Spinal cord (tissue), 10 donors: ENCODE measurements at places on chromosomes 12 and 14.

- no peaks in the 10 kb centered on the region for H3K4me1 ChIP-seq
- no peak for DNase-seq
- no peaks in the 10 kb centered on the region for H3K27me3 ChIP-seq
- H3K27ac ChIP-seq, result no peak overlapping the region
- peaks cover 65% of the 10 kb centered on the region for H3K36me3 ChIP-seq
- no peak overlapping the region for H3K4me3 ChIP-seq
Measured at GRCh38 chr12:53516758-53517455, 9.6 kb upstream of the NPFF start.

GRCh38 chr14:38342803-38343202 is 86.9 kb upstream of the CLEC14A start:
- H3K36me3 ChIP-seq, result no peaks in the 10 kb centered on the region
- no peaks in the 10 kb centered on the region for H3K4me1 ChIP-seq
- H3K4me3 ChIP-seq, result no peak overlapping the region
- H3K27me3 ChIP-seq, result no peaks in the 10 kb centered on the region
- DNase-seq, result no peak

- no peak overlapping the region for H3K27ac ChIP-seq
- no peak for DNase-seq
- H3K27me3 ChIP-seq, result no peaks in the 10 kb centered on the region
Measured at GRCh38 chr14:85093631-85094330, 436.2 kb upstream of the FLRT2 start.

GRCh38 chr14:61387076-61387475 is 65.7 kb downstream of the PRKCH start:
- no peak for DNase-seq
- H3K4me3 ChIP-seq, result no peak overlapping the region
- H3K27ac ChIP-seq, result no peak overlapping the region

DNA sequence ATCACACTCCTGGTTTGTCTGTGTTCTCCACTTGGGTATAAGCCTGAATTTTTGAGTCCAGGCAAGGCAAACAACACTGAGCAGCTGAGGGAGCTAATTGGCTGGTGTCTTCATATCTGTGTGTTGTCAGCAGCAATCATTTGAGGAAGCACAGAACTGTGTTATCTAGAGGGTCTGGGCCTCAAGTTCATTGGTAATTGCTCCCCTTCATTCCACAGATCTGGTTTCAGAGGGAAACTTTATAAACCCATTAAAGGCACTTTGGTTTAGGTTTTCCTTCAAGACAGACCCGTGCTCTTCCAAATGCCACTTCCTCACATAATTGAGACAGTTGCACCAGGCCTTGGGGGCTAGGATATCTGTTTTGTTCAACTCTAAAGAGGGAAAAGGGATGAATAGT is 5.6 kb downstream of the DACT1 start:
- no peak for DNase-seq
- H3K4me3 ChIP-seq, result no peak overlapping the region
- peaks cover 31% of the 10 kb centered on the region for H3K36me3 ChIP-seq
- H3K27ac ChIP-seq, result no peak overlapping the region
- H3K4me1 ChIP-seq, result peaks cover 6% of the 10 kb centered on the region

GRCh38 chr12:131852551-131853299 is 24.5 kb downstream of the MMP17 start:
- H3K27ac ChIP-seq, result no peak overlapping the region
- H3K4me1 ChIP-seq, result peaks cover 10% of the 10 kb centered on the region
- peaks cover 51% of the 10 kb centered on the region for H3K36me3 ChIP-seq
- peaks cover 2% of the 10 kb centered on the region for H3K27me3 ChIP-seq
- no peak for DNase-seq

DNA sequence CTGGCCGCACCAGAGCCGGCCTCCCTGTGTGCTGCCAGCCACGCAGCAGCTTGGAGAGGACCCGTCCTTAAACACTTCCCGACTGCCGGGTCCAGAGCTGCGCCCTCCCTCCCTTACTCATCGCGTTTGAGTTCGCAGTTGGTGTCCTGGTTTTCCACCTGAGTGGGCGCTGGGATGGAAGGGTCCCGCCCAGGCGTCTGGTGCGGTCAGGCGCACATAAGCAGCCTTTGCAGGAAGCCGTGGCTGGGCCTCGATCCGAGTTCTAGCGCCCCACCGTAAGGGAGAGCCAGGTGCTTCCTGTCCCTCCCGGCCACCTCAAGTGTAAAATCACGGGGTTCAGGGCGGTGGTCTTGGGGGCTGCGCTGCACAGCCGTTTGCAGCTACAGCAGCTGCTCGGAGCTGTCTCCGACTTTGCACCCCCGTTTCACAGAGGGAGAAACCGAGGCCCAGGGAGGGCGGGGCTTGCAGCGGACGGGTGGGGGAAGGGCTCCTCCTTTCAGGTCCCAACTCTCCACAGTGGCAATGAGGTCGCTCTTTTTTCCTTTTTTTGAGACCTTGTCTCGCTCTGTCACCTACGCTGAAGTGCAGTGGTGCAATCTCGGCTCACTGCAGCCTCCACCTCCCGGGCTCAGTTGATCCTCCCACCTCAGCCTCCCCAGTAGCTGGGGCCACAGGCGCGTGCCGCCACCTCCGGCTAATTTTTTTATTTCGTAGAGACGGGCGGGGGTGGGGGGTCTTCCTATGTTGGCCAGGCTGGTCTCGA is 51.3 kb downstream of the LRCOL1 start:
- H3K4me1 ChIP-seq, result peaks cover 28% of the 10 kb centered on the region
- no peaks in the 10 kb centered on the region for H3K27me3 ChIP-seq
- no peak for DNase-seq
- peak overlapping the region; percentile 45 for H3K4me3 ChIP-seq
- peaks cover 50% of the 10 kb centered on the region for H3K36me3 ChIP-seq
- H3K27ac ChIP-seq, result no peak overlapping the region

GRCh38 chr12:92065018-92065499 is 80.6 kb downstream of the BTG1 start:
- no peaks in the 10 kb centered on the region for H3K4me1 ChIP-seq
- H3K27ac ChIP-seq, result peak overlapping the region; percentile 62
- H3K36me3 ChIP-seq, result no peaks in the 10 kb centered on the region
- no peak for DNase-seq
- peak overlapping the region; percentile 0 for H3K4me3 ChIP-seq

- H3K4me1 ChIP-seq, result peaks cover 23% of the 10 kb centered on the region
- H3K36me3 ChIP-seq, result no peaks in the 10 kb centered on the region
- no peaks in the 10 kb centered on the region for H3K27me3 ChIP-seq
- no peak overlapping the region for H3K27ac ChIP-seq
- H3K4me3 ChIP-seq, result no peak overlapping the region
Measured at GRCh38 chr14:101631199-101631598, 69.9 kb downstream of the DIO3 start.

- DNase-seq, result no peak
- H3K36me3 ChIP-seq, result peaks cover 90% of the 10 kb centered on the region
- H3K4me1 ChIP-seq, result peaks cover 8% of the 10 kb centered on the region
- H3K27me3 ChIP-seq, result no peaks in the 10 kb centered on the region
Measured at GRCh38 chr12:6843118-6843902, 2.6 kb downstream of the GNB3 start.

- H3K36me3 ChIP-seq, result no peaks in the 10 kb centered on the region
- H3K27ac ChIP-seq, result no peak overlapping the region
- no peak overlapping the region for H3K4me3 ChIP-seq
- DNase-seq, result no peak
- no peaks in the 10 kb centered on the region for H3K4me1 ChIP-seq
Measured at GRCh38 chr14:53529519-53529918, 376.4 kb upstream of the DDHD1 start.

- no peaks in the 10 kb centered on the region for H3K27me3 ChIP-seq
- no peaks in the 10 kb centered on the region for H3K4me1 ChIP-seq
- H3K4me3 ChIP-seq, result no peak overlapping the region
- no peak for DNase-seq
- no peak overlapping the region for H3K27ac ChIP-seq
- no peaks in the 10 kb centered on the region for H3K36me3 ChIP-seq
Measured at GRCh38 chr14:52241087-52241793, 26.3 kb upstream of the PTGDR start.

DNA sequence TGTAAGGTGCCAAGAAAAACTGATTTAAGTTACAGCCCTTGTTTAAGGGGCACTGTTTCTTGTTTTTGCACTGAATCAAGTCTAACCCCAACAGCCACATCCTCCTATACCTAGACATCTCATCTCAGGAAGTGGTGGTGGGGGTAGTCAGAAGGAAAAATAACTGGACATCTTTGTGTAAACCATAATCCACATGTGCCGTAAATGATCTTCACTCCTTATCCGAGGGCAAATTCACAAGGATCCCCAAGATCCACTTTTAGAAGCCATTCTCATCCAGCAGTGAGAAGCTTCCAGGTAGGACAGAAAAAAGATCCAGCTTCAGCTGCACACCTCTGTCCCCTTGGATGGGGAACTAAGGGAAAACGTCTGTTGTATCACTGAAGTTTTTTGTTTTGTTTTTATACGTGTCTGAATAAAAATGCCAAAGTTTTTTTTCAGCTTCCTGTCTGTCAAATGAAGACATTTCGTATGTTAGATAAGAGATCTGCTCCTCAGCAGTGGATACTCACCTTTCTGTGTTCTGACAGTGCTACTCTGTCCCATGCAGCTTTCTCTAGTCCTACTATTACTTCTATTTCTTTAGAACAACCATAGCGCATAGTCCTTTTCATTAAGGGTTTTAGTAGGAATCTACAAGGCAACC is 1.2 kb upstream of the PA2G4 start:
- H3K27me3 ChIP-seq, result no peaks in the 10 kb centered on the region
- no peak for DNase-seq
- peaks cover 11% of the 10 kb centered on the region for H3K4me1 ChIP-seq
- H3K36me3 ChIP-seq, result peaks cover 25% of the 10 kb centered on the region
- peak overlapping the region; percentile 95 for H3K4me3 ChIP-seq

GRCh38 chr12:32148372-32148771 is 41.7 kb downstream of the BICD1 start:
- no peak overlapping the region for H3K4me3 ChIP-seq
- H3K36me3 ChIP-seq, result no peaks in the 10 kb centered on the region
- DNase-seq, result no peak
- H3K27ac ChIP-seq, result no peak overlapping the region
- no peaks in the 10 kb centered on the region for H3K4me1 ChIP-seq

- H3K27ac ChIP-seq, result no peak overlapping the region
- H3K4me1 ChIP-seq, result peaks cover 6% of the 10 kb centered on the region
- DNase-seq, result no peak
- H3K4me3 ChIP-seq, result no peak overlapping the region
- H3K36me3 ChIP-seq, result no peaks in the 10 kb centered on the region
- H3K27me3 ChIP-seq, result no peaks in the 10 kb centered on the region
Measured at GRCh38 chr14:101731187-101732080, 30.1 kb upstream of the PPP2R5C start.

DNA sequence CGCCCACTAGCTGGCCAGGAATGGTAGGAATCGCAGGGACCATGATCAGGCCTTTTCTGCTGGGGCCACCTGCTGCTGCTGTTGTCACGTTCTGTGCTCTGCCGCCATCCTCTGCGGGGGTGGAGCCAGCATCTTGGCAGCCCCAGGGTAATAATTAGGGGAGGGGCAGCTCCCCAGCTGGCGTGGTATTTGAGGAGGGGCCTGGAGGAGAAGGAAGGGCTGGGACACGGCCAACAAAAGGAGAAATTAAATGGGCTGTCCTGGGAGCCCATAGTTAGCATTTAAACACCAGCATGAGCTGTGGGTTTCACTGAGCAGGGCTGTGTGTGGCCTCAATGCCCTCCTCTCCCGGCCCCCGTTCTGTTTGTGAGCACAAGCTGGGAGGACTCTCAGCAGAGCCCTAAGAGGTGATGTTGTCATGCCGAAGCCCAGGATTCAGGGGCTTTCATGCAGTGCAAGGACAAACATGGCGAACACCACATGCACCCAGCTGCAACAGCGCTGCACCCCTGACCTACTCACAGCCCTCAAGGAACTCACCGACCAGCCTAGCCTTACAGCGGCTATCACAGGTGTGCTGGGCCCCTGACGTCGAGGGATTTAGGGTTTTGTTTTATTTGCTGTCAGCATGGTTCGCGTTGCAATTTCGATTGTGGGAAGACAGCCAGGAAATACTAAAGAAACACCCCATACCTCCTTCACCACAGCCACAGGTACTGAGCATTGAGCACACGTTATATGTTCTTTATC is 324.3 kb downstream of the CACNA1C start:
- peaks cover 16% of the 10 kb centered on the region for H3K4me1 ChIP-seq
- DNase-seq, result no peak
- no peak overlapping the region for H3K4me3 ChIP-seq
- no peaks in the 10 kb centered on the region for H3K36me3 ChIP-seq

GRCh38 chr12:81203671-81204204 is 125.9 kb downstream of the ACSS3 start:
- no peak overlapping the region for H3K4me3 ChIP-seq
- H3K4me1 ChIP-seq, result no peaks in the 10 kb centered on the region
- H3K36me3 ChIP-seq, result no peaks in the 10 kb centered on the region
- H3K27ac ChIP-seq, result no peak overlapping the region
- DNase-seq, result no peak

DNA sequence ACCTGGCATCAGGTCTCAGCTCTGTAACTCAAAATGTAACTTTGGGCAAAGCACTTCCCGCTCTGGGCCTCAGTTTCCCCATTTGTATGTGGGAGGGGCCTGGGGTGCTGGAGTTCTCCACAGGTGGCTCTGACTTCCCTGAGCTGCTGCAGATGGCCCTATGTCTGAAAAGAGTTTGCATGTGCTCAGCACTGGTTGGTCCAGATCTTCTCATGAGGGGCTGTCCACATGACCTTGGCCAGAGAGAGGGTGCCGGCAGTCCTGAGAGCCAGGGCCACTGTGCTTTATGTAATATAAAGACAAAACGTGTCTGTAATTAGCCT is 7.2 kb upstream of the CACNA2D4 start:
- peaks cover 17% of the 10 kb centered on the region for H3K4me1 ChIP-seq
- H3K36me3 ChIP-seq, result no peaks in the 10 kb centered on the region
- H3K4me3 ChIP-seq, result no peak overlapping the region

GRCh38 chr12:19891936-19892591 is 452.8 kb downstream of the AEBP2 start:
- DNase-seq, result no peak
- no peaks in the 10 kb centered on the region for H3K36me3 ChIP-seq
- no peak overlapping the region for H3K27ac ChIP-seq
- no peak overlapping the region for H3K4me3 ChIP-seq

GRCh38 chr14:103984196-103984595 is 41.9 kb upstream of the RD3L start:
- H3K36me3 ChIP-seq, result no peaks in the 10 kb centered on the region
- DNase-seq, result no peak
- no peak overlapping the region for H3K4me3 ChIP-seq
- H3K4me1 ChIP-seq, result no peaks in the 10 kb centered on the region
- H3K27ac ChIP-seq, result no peak overlapping the region

DNA sequence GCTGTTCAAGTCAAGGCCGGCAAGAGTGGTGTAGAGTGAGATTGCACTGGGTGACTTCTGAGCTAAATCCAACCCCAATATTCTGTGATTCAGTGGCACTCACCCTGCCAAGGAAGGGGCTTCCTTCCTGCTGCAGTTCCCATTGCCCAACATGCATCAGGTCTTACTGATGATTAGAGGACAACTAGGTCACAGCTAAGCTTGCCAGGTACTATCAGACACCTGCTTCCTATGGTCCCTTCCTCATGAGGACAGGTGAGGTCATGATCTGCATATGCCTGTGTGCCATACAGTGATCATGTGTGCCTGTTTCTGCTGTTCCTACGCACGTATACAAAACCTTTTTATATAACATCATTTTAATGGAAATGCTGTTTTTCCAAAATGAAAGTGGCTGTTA is 1.7 kb upstream of the CTDSP2 start:
- H3K27me3 ChIP-seq, result peaks cover 12% of the 10 kb centered on the region
- no peak overlapping the region for H3K4me3 ChIP-seq
- peaks cover 46% of the 10 kb centered on the region for H3K4me1 ChIP-seq
- DNase-seq, result no peak
- H3K36me3 ChIP-seq, result peaks cover 3% of the 10 kb centered on the region
